Choroid plexus epithelial cell (primary cell): ENCODE measurements at places on chromosomes 2 and 18.

DNA sequence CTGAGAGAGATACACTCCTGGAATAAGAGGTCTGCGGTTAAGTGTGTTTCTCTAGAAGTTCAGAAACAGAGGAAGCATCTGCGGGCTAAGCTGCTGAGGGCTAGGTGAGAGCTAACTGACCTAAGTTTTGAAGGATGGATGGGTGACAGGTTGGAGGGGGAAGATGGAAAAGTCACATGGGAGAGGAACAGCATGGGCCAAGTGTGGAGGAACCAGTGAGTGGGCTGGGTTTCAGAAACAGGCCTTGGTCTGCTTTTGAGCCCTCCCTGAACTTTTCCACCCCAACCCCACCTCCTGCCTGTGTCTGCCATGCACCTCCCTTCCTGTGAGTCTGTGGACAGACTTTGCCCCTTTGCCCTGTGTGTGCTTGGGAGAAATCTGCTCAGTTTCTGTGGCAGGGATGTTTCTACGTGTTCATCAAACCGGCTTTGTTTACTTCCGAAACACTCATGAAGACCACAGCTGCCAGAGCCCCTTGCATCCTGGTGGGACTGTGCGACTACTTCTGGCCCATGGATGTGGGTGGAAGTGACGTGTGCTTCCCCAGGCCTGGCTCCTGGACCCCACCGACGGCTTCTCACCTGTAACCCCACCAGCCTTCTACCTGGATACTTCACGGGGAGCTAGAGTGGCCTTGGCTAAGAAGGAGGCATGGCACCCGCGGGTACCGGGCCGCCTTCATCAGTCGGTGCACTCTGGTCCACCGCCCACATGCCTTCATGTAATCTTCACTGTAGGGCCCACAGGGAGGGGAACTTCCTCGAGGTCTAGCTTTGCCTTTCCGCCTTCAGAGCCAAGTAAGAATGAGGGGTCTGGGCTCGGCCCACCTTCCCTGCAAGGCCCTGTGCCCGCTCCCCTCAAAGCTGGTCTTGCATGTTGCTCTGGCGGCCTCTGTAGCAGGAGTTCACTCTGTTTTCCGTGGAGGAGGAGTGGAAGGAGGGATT, 1.4 kb upstream of the HPCAL1 start:
- no peak for DNase-seq

DNA sequence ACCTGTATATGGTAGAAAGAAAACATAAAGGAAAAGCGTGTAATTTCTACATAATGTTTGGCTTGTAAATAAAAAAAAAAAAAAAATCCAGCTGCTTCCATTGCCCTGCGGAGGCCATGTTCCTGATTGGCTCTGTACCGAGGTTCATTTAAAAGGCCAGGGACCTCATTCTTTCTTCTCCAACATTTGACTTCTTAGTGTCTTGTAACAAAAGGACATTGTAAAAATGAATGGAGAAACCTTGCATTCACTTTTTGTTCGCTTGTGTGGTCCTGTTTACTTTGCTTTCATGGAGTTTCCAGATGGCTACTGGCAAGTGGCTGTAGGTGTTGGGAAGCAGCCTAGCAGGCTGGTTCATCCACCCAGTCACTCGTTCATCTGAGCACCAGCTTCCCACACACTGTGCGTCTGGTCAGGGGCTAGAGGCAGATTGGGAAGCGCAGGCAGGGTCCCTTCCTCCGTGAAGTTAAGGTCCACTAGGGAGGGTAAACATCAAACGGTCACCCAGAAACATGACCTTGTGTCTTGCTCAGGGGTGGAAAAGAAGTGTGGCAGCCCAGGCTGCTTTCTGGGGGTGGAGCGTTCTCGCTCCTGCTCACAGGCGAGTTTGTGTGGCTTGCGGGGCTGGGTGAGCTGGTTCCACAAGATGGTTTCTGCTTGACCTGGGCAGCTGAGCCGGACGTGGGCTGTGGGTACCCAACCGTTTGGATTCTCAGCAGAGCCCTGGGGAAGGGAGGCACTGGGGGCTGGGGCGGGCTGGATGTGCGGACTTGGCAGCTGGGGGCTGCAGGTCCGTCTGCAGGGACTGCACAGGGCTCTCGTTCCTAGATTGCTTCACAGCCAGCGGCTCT, 260.7 kb downstream of the AGAP1 start:
- DNase-seq = no peak

DNA sequence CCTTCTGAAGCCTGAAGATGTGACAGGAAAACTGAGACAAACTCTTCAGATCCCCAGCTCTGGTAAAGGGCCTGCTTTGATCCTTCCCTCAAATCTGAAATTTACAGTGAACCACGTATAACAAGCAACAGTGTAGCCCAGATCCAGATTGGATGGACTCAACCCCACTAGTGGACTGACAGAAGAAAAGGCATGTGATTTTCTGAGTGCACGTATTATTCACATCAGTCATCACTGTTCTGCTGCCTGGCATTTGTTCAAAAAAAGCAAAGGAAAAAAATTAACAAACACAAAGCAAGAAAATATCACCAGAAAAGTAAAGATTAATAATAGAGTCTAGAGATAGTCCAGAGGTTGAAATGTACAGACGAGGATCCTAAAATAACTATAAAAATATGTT, 87.6 kb downstream of the CYRIA start:
- DNase-seq = peak; percentile 73

DNA sequence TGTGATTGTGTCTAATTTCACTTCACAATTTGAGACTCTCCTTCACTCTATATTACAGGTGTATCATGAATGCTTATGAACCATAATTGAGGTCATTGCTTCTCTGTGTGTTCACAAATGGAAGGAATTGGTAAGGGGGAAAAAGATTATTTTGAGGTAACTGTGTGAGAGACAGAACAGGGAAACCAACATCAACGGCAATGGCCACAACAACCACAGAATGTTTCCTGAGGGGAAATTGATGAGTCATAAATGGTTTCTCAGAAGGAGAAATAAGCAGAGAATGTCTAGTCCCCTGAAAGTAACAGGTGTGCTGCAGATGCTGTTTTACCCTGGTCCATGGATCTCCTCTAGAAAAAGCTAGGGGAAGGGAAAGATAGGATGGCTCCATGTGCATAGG, 361.2 kb upstream of the GALNT5 start:
- peak; percentile 57 for DNase-seq

DNA sequence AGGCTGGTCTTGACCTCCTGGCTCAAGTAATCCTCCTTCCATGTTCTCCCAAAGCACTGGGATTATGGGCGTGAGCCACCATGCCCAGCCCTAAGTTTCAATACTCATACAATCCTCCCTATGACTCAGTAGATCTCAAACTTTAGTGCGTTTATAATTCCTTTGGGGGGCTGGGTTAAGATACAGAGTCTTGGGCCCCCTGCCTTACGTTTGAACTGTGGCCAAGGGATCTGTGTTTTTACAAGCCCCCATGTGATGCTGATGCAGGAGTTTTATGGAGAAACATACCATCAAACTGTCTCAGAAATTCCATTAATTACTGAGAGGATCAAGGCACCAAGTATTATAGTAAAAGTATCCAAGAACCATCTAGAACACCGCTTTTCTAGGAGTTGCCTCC, 38.2 kb upstream of the FAM136A start:
- DNase-seq = no peak

- peak; percentile 48 for DNase-seq
These were observed 55.7 kb downstream of the INO80C start for GRCh38 chr18:35441857-35442595.

- no peak for DNase-seq
These were observed 42.1 kb downstream of the TET3 start for GRCh38 chr2:74026687-74027241.

DNA sequence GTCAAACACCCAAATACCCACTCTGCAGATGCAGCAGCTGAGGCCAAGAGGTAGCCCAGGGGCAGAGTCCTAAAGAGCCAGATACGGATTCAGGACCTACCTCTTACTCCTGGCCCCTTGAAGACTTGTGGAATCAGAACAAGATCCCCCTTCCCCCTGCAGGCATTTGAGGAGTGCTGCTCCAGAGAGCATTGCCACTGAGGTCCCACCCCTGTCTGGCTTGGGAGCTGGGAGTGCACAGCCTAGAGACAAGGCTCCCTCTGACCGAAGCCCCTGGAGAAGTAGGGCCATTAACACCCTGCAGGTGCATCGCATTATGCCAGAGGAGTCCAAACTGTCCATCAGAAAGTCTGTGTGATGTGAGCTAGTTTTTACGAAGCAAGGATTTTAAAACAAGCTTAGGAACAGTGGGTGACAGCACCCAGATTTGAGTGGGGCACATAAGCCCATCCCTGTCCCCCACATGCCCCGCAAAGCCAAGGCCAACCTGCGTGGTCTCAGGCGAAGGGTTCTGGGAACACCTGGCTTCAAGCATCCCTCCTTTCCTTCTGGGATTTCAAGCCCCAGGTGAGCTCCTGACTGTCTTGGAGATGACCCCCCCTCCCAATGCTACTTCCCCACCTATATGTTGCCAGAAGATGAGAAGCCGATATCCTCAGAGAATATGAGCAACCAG, 48.4 kb downstream of the MTERF4 start:
- DNase-seq = no peak

- DNase-seq = peak; percentile 74
These were observed 686 bp downstream of the UBXN4 start for GRCh38 chr2:135742325-135742757.

GRCh38 chr18:9739516-9739915, 31.4 kb downstream of the RAB31 start:
- no peak for DNase-seq

DNA sequence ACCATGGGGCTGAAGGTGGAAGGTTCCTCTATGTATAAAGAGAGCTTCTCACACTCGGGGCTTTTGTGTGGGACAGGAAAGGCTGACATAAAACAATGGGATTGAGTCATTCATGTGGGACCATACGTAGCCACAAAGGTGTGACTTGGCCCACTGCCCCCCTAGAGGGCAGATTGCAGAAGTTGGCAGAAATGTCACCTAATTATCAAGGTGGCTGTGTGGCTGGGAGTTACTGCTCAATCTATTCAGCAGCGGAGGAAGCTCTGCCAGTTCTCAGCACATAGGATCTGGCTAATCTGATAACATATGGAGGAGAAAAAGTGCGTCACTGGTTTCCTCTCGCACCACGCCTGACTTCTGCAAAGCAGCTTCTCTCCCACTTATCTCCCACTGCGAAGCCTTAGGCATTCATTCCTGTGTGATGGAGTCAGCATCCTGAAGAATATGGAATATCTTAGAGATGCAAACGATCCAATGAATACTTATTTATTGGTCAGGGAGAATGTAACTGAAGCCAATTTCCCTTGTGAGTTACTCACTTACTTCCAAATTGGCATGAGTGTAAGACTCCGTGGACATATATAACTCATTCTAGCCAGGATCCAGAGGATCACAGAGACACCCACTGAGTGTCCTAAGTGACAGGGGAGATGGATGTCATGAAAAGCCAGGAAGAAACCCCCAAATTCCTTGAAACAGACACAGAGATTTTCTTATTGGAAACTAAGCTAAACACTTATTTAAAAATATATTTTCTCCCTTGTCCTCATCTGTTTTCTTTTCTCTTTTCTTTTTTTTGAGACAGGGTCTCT, 344.8 kb downstream of the TGIF1 start:
- DNase-seq = peak; percentile 89

DNA sequence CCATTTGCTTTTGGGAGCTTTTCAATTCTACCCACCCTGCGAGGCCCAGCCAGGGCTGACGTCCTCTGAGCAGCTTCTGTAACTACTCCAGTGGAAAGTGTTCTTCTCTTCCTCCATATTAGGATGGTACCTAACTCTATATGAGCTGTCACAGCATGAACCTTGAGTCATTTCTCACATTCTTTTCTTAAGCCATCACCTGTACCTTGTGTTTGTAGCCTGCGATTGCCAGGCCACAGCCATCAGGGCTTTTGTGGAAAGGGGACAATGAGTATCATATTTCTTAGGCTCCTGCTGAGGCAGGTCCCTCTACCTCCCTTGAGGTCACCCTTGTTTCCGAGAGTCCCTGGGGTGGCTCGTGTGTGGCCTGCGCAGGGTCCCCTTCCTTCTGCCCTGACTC, 144.5 kb upstream of the DLX2 start:
- DNase-seq = no peak

GRCh38 chr2:50746526-50746925, 285.4 kb downstream of the NRXN1 start:
- DNase-seq = peak; percentile 48

GRCh38 chr2:191927319-191927867, 80.5 kb upstream of the CAVIN2 start:
- DNase-seq = peak; percentile 93

DNA sequence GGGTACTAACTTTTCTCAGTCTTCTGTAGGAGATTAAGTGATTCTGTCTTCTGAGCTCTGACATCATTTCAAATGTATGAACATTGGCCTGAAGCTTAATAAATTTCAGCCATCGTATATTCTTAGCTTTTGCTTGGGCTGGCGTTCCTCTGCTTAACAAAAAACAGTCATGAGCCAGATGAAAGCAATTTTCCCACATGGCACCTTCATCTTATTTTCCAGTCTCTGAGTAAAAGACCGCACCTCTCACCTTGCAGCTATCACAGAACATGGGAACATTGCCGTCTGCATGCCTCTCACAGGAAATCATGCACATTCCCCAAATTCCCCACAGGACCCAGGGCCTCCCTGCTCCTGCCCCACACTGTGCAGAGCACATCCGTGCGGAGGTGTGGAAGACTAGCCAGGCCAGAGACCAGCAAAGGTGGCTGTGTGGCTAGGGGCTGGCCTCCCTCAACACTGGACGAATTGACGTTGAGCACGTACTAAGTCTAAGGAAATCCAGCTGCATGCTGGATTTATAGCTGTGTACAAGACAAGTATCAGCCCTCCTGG, 531.8 kb upstream of the ID2 start:
- peak; percentile 82 for DNase-seq

- no peak for DNase-seq
These were observed 290.5 kb downstream of the NOL4 start for GRCh38 chr18:33934258-33934657.

DNA sequence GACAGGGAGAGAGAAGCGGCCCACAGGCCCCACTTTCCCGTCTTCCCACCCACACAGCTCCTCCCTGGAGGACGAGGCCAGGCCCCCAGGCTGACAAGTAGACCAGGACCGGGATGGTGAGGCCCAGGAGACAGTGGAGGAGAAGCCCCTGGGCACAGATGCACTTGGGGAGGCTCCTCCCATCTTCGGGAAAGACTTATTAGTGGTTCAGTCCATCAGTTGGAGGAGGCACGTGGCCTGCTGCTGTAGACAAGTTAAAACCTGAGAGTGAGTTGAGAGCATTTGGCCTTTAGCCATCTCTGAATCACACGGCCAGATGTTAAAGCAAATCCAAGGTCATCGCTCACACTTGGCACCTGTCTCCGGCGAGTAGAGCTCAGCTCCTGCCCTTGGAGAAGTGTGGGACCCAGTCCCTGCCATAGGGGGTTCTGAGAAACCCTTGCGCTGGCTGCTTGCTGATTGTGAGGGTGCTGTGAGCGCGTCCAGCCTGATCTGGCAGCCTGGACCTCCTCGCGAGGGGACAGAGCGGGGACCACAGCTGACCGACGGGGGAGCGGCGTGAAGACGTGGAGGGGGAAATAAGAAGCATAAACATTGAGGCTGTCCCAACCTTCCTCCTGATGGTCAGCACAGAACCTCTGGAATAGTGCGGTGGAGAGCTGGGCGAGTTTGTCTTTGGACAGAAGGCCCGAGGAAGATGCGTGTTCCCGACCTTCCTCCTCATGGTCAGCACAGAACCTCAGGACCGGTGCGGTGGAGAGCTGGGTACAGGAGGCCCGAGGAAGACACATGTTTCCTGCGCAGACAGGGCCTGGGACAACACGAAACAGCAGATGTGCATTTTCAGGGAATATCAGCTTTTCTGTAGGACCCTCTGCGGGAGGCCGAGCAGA, 24.7 kb upstream of the ALLC start:
- DNase-seq = peak; percentile 80
